ENCODE measurements at places on chromosomes 5 and 9. TPM values are rescaled to one million over a fixed set of nuclear protein-coding genes. Genes with fewer than 3 reads are reported as not detected.

DNA sequence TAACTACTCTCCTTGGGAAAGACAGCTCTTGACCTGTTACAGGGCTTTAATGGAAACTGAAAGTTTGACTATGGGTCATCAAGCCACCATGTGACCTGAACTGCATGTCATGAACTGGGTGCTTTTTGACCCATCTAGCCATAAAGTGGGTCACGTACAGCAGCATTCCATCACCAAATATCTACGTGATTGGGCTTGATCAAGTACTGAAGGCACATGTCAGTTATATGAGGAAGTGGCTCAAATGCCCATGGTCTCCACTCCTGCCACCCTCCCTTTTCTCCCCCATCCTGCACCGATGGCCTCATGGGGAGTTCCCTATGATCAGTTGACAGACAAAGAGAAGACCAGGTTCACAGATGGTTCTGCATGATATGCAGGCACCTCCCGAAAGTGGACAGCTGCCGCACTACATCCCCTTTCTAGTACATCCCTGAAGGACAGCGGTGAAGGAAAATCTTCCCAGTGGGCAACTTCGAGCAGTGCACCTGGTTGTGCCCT lies 7.3 kb upstream of the FCN1 start:
- no peak for DNase-seq

GRCh38 chr5:152487130-152487529 lies 82.1 kb upstream of the NMUR2 start:
- no peak for DNase-seq

DNA sequence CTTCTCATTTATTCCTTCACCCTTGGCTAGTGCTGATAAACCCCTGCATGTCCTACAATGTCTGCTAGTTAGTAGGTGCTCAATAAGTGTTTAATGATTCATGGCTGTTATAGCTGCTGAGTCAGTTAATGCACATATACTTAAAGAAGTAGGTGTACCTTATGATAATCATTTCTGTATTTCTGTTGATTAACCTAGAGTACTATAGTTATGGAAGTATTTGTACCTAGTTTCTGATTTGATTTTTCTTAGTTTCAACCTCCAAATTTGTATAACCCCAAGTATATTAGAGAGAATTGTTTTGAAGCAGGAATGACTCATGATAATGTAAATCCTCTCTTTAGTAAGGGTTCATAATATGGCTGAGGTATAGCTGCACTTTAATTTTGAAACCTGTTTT lies 8.9 kb downstream of the SMAD5 start:
- DNase-seq: no peak

GRCh38 chr5:6525910-6526309 lies 77.3 kb downstream of the UBE2QL1 start:
- DNase-seq: no peak

The BTNL8 gene
- total RNA-seq: not detected

The AK8 gene
- not detected for total RNA-seq

DNA sequence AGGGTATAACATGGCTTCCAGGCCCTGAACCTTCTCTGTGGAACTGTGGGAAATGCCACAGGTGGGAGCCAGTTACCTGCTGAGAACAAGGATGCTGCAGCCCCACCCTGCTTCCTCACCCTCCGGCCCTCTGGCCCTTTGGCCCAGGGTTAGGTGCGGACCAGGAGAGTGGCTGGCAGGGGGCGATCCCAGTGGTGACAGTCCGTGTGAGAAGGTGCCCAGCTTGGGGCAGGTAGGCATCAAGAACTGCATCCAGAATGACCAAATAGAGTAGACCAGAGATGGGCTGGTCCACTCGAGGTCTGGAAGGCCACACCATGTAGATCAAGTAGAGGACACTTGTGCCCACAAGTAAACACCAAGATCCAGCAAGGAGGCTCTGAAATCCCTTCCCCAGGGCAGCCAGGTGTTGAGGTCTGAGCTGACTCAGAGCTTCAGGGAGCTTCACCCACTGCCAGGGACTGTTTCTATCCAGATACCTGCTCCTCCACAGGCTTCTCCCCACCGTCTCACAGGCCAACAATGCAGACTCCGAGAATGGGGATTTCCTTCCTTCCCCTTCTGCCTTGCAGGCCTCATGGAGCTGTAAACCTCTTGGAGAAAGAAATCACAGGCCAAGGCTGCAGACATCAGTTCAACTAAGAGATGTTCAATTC lies 61.4 kb upstream of the ZSWIM6 start:
- DNase-seq: no peak

The NPR3 gene
- 0.04 TPM for total RNA-seq

- DNase-seq: no peak
Observed at GRCh38 chr5:93307557-93307956, 273.5 kb downstream of the NR2F1-AS1 start.

GRCh38 chr5:148394587-148395019 lies 10.8 kb downstream of the FBXO38 start:
- no peak for DNase-seq

Data from pulmonary artery endothelial cell (primary cell).